ENCODE measurements at places on chromosomes 11 and 22.

DNA sequence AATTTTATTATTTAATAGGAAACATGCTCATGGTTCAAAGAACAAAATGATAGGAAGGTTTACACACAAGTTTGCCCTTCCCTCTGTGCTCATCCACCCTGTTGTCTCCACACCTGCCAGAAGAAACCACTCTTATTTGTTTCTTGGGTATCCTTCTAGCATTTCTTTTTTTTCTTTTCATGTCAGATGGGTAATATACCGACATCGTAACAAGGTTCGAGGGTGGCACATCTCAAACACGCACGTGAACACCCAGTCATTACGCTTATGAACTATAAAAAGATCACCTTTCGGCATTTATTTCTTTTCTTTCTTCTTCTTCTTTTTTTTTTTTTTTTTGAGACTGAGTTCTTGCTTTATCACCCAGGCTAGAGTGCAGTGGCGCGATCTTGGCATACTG, 70.5 kb downstream of the UBASH3B start:
- DNase-seq, result no peak

- DNase-seq, result no peak
These were observed 64.2 kb upstream of the BLID start for GRCh38 chr11:122179961-122180834.

DNA sequence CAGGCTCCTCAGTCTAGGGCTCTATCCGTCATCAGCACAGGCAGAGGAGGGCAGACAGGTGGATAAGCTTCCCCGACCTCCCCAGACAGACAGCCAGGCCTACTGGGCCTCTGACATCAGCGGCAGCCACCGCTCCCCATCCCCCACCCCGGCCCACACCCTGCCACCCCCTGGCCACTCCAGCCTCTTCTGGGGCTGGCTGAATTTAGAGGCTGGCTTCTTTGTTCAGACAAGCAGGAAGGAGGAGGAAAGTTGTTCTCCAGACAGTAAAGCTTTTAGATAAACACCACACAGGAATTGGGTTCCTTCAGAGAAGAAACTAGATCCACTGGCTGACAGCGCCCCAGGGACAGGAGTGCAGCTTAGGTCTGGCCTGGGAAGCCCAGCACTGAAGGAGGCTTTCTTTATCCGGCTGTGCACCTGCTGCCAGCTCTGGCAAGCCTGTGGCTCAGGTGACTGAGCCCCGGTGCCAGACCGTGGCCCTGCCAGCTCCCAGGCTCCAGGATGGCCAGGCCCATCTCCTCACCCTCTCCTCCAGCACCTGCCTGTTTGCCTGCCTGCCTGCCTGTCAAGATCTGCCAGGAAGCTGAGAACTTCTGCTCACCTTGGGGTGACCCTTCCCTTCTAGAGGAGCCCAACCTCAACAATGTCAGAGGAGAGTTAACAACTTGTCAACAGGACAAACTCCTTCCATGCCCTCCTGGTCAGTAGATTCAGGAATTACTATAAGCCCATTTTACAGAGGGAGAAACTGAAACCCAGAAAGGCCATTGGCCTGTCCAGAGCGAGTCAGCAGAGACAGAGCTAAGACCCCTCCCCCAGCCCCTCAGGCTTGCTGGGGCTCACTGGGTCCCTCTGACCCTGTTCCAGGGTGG, 44.0 kb upstream of the KLHL35 start:
- no peak for DNase-seq

GRCh38 chr22:27952779-27953178, 33.7 kb upstream of the PITPNB start:
- no peak for DNase-seq

DNA sequence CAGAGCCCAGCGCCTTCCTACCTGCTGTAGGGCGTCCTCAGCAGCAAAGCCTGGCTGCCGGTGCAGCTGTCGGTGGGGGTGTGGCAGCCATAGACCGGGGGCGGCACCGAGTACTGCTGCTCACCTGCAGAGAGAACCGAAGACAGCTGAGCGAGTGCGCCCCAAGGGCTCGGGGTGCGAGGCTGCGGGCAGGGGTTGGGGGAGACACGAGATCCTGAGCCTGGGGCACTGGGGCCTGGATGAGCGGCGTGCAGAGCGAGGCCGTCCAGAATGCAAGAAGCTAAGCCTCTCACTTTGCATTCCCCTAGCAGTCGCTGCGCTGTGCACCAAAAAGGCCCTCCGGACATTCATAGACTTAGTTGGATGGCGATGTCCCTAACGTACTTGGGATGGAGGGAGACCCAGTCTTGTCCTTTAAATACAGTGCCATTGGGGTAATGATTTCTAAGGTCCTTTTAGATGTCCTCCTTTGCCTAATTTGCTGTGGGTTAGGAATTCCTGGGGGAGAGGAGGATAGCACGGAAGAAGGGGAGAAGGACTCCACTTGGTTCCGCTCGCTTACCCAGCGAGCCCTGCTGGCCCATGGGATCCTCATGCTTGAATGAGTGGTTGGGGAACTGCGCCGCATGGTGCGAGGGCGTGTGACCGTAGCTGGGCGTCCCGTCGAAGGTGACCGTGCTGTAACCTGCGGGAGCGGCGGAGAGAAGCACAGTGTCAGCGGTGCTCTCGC, 7.2 kb downstream of the WT1 start:
- no peak for DNase-seq

GRCh38 chr11:107468596-107468995, 11.0 kb upstream of the CWF19L2 start:
- no peak for DNase-seq

DNA sequence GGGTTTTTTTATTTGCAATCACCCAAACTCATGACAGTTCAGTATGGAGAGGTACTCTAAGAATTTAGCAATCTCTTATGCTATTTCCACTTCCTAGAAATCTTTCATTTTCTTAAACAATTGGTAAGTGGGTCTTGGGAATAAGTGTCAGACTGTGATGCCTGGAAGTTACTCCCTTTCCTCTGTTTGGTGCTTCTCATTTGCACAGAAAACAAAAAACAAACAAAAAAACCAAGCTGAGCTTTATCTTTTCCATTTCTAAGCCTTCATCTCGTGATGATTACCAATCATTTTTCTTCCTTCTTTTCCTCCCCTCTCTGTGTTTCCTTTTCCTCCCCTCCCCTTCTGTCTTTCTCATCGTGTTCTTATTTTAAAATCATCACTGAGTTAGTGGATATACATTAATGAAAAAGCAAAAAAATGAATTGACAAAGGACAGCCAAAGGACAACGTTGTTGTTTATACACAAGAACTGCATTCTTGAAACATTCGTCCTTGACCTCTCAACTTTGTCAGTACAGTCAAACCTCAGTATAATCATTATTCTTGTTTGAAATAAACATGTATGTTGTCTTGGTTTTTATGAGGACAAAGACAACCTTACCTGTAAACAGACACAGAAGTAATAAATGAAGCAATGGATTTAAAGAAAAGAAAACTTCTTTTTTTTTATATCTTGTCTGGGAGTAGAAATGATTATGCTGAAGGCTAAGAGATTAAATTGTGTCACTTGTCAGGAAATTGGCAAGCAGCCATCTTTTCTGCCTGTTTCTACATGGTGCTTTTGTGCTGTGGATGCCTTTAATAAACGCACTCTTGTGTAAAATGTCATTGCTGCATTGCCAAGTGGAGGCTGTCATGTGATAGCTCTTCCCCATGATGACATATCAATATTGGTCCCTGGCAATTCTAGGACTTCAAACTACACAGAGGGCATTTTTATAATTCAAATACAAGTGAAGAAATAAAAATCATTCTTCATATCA, 803.2 kb upstream of the CCDC90B start:
- no peak for DNase-seq

Measured in naive thymus-derived CD8-positive, alpha-beta T cell (primary cell).